Neural progenitor cell (in vitro differentiated cells): ENCODE measurements at places on chromosomes 5 and 9. TPM values are rescaled to one million over a fixed set of nuclear protein-coding genes. Genes with fewer than 3 reads are reported as not detected.

The ENTR1 gene
- total RNA-seq = 34.9 and 52.3 TPM in 2 replicates

The PTPRD gene
- total RNA-seq = 118 and 136 TPM in 2 replicates

The PTGER4 gene
- 0.65 TPM in 1 of 2 replicates, not detected in the other for total RNA-seq

The ADAMTS6 gene
- total RNA-seq = 7.1 and 14.3 TPM in 2 replicates

DNA sequence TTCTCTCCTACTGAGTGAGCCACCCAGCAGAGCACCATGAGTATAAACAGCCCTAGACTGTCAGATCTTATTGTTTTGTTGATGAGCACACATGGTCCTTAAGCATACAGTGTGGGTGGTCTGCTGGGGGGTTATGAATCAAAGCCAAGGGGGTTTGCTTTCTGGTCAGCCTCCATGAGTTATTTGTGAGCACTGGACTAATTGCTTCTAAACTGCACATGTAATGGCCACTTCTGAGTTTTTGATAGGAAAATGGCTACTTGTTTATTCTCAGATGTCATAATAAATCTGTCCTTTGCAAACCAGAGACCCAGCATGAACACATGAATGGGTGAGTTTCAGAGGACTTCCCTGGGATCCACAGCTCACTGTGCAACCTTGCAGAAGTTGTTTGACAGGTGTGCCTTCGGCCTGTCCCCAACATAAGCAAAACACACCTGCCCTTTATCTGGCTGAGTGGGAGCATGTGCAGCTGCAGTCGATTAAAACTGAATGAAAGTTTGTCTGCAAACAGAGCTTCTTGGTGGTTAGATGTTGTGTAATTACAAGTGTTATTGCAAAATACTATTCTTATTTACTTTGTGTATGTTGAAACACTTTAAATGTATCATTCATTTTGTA lies 35.9 kb downstream of the MAMDC2 start:
- no peaks in the 10 kb centered on the region for H3K36me3 ChIP-seq
- no peak overlapping the region for H3K4me3 ChIP-seq
- DNase-seq = no peak
- H3K4me1 ChIP-seq = peaks cover 16% of the 10 kb centered on the region
- H3K27me3 ChIP-seq = no peaks in the 10 kb centered on the region
- H3K27ac ChIP-seq = no peak overlapping the region

GRCh38 chr5:58294598-58295305 lies 165.1 kb downstream of the PLK2 start:
- H3K27ac ChIP-seq = no peak overlapping the region
- H3K36me3 ChIP-seq = no peaks in the 10 kb centered on the region
- no peaks in the 10 kb centered on the region for H3K27me3 ChIP-seq
- DNase-seq = no peak
- no peaks in the 10 kb centered on the region for H3K4me1 ChIP-seq

- no peak for DNase-seq
- H3K4me3 ChIP-seq = no peak overlapping the region
- no peak overlapping the region for H3K27ac ChIP-seq
- no peaks in the 10 kb centered on the region for H3K4me1 ChIP-seq
- H3K36me3 ChIP-seq = peaks cover 39% of the 10 kb centered on the region
These were observed 27.6 kb downstream of the DIMT1 start for GRCh38 chr5:62376064-62376463.

GRCh38 chr5:123093111-123093600 lies 4.1 kb downstream of the PRDM6 start:
- no peak for DNase-seq
- H3K27me3 ChIP-seq = peaks cover 100% of the 10 kb centered on the region
- H3K27ac ChIP-seq = no peak overlapping the region
- H3K4me3 ChIP-seq = peak overlapping the region; percentile 44
- H3K36me3 ChIP-seq = no peaks in the 10 kb centered on the region
- peaks cover 35% of the 10 kb centered on the region for H3K4me1 ChIP-seq

GRCh38 chr9:98168941-98169488 lies 23.4 kb downstream of the CORO2A start:
- H3K4me3 ChIP-seq = no peak overlapping the region
- no peaks in the 10 kb centered on the region for H3K36me3 ChIP-seq
- no peak overlapping the region for H3K27ac ChIP-seq

DNA sequence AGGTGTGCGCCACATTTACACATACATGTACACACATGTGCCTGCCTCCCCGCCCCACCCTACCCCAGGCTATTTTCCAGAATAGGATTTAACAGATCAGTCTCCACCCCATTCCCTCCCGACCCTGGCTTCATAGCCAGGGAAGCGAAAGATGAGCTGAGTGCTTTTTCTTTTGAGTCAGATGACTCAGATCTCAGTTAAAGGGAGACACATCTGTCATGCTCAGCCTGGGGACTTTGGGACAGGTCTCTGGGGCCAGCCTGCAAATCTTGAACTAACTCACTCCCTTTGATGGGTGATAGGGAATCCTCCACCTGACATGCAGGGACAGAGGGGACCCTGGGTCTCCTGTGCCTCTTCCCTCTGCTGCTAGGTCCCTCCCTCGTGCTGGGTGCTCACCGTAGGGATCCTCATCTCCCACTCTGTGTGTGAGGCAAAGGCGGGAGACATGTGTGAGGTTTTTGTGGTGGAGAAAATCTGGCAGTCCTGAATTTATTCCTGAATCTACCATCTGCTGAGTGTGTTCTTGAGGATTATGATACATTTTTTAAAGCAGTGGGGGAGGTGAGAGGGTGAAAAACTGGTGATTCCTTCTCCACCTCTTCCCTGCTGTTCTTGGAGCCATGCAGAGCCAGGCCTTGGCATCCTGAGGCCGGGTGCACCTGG lies 37.7 kb downstream of the NEUROG1 start:
- no peaks in the 10 kb centered on the region for H3K36me3 ChIP-seq
- peaks cover 100% of the 10 kb centered on the region for H3K27me3 ChIP-seq
- H3K4me3 ChIP-seq = no peak overlapping the region
- peaks cover 27% of the 10 kb centered on the region for H3K4me1 ChIP-seq
- DNase-seq = no peak
